ENCODE measurements at places on chromosomes 3 and 15. TPM values are rescaled to one million over a fixed set of nuclear protein-coding genes. Genes with fewer than 3 reads are reported as not detected.

Gene C3orf49
- total RNA-seq: not detected

Gene TMC3
- not detected for total RNA-seq

Gene SERPINI2
- total RNA-seq: not detected

Gene CPNE4
- not detected for total RNA-seq

Gene PTPRG
- 10.1 TPM for total RNA-seq

Gene WWTR1
- 21.0 TPM for total RNA-seq

Gene SLC25A20
- 8.1 TPM for total RNA-seq

Gene DPPA2
- not detected for total RNA-seq

Gene ROPN1
- total RNA-seq: not detected

Gene TCF12
- 29.6 TPM for total RNA-seq

Gene MYRIP
- total RNA-seq: not detected

Gene ADAMTS17
- 0.86 TPM for total RNA-seq

Gene CPEB1
- total RNA-seq: 0.04 TPM

Gene GABPB1
- 23.3 TPM for total RNA-seq

Gene USP13
- total RNA-seq: 3.8 TPM

Gene ICE2
- 29.4 TPM for total RNA-seq

Gene SLCO2A1
- total RNA-seq: under 0.01 TPM

Gene NCKIPSD
- total RNA-seq: 19.2 TPM

Gene UACA
- total RNA-seq: 12.1 TPM

Gene SEC22C
- total RNA-seq: 75.3 TPM

Gene AADACL2
- total RNA-seq: not detected

Gene AADAC
- not detected for total RNA-seq

Gene CAND2
- 1.0 TPM for total RNA-seq

Gene SCG5
- total RNA-seq: 14.8 TPM

Gene CYP1A2
- total RNA-seq: not detected

Gene CD96
- 0.08 TPM for total RNA-seq

Gene ITIH1
- not detected for total RNA-seq

Gene CFAP100
- total RNA-seq: not detected

Gene PLEKHO2
- 6.2 TPM for total RNA-seq

Gene RAD54L2
- 8.1 TPM for total RNA-seq

Gene CNTN6
- not detected for total RNA-seq

Gene GOLGA6A
- not detected for total RNA-seq

Gene FOXL2NB
- 0.70 TPM for total RNA-seq

Gene TGFBR2
- 99.7 TPM for total RNA-seq

Gene ZPLD1
- 0.72 TPM for total RNA-seq

Gene SIDT1
- total RNA-seq: 0.04 TPM

Gene CDHR4
- total RNA-seq: not detected

Gene ITPKA
- total RNA-seq: 0.62 TPM

Gene KLF15
- total RNA-seq: not detected

Gene ATP2C1
- total RNA-seq: 44.6 TPM
